ENCODE measurements at places on chromosomes 4 and X. TPM values are rescaled to one million over a fixed set of nuclear protein-coding genes. Genes with fewer than 3 reads are reported as not detected.

Gene GAGE12E
- total RNA-seq: not detected

Gene ZMYM3
- 8.3 TPM for total RNA-seq

Gene NPY1R
- total RNA-seq: under 0.01 TPM

Gene MAGEA2
- total RNA-seq: not detected

Gene ATP1B4
- not detected for total RNA-seq
